Islet precursor cell (in vitro differentiated cells): ENCODE measurements at places on chromosomes 1 and 21.

GRCh38 chr1:26025517-26025916 lies 3.9 kb downstream of the EXTL1 start:
- no peak for DNase-seq

- no peak for DNase-seq
Observed at GRCh38 chr1:152182431-152182830, 23.4 kb upstream of the RPTN start.

- peak; percentile 75 for DNase-seq
Observed at GRCh38 chr1:41810446-41810845, 108.3 kb downstream of the HIVEP3 start.

GRCh38 chr1:110464340-110464739 lies 13.4 kb downstream of the PROK1 start:
- no peak for DNase-seq

DNA sequence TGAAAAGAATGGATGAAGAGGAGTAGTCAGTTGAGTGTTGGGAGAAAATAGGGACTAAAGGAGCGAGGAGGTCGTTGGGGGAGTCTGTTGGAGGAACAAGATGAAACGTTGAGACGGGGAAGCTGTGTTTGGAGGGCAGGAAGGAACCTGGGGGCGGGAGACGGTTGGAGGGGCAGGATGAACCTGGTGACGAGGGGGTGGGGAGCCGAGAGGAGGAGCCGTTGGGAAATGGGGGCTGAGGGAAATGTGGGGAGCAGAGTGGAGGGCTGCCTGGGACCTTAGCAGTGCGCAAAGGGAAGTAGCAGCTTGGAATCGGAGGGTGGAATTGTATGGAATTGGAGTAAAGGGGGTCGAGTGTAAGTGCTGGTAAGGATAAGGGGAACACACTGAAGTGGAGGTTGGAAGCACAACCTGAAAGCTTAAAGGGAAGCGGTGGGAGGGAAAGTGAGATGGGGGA lies 630 bp downstream of the MTF2 start:
- DNase-seq, result peak; percentile 59

GRCh38 chr1:41400225-41400624 lies 39.0 kb downstream of the FOXO6 start:
- DNase-seq, result no peak

DNA sequence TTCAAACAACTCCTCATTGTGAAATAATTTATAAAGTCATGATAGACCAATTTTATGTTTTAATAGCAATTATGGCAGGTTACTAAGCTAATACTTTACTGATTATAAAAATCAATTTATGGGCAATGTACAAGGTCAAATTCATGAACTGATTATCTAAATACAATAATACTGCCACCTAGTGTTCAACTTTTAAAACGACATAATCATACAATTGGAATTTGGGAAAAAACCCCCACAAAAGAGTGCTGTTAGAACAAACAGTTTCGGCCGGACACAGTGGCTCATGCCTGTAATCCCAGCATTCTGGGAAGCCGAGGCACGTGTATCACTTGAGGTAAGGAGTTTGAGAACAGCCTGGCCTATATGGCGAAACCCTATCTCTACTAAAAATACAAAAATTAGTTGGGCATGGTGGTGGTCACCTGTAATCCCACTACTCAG lies 14.0 kb downstream of the GTF2B start:
- no peak for DNase-seq

GRCh38 chr1:38014724-38015424 lies 2.3 kb downstream of the UTP11 start:
- no peak for DNase-seq

DNA sequence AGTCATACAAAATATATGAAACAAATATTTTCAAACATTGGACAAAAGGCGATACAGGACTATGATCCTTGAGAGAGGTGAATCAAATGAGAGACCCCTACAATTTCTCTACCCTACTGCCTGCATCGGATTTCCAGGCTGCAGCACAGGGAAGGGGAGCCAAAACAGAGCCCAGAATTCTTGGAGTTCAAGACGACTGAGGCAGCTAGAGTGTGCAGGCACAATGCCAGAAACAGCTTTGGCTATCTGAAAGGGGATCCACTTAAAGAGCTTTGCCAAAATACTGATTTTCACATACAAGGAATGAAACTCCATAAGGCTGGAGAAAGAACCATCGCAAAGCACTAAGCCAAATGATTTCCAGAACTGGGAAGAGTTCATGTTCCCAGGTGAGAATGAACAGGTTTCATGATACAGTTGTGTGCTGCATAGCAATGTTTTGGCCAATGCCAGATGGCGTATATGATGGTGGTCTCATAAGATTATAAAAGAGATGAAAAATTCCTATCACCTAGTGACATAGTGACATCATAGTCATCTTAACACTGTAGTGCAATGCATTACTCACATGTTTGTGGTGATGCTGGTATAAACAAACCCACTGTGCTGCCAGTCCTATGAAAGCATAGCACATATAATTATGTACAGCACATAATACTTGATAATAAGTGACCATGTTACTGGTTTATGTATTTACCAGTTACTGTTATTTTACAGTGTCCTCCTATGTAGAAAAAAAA lies 77.5 kb downstream of the KCND3 start:
- no peak for DNase-seq

DNA sequence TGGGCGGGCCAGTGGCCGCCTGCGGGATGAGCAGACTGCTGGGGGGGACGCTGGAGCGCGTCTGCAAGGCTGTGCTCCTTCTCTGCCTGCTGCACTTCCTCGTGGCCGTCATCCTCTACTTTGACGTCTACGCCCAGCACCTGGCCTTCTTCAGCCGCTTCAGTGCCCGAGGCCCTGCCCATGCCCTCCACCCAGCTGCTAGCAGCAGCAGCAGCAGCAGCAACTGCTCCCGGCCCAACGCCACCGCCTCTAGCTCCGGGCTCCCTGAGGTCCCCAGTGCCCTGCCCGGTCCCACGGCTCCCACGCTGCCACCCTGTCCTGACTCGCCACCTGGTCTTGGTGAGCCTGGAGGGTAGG lies 2.1 kb downstream of the B4GALT2 start:
- DNase-seq, result no peak

GRCh38 chr1:159008744-159009188 lies 941 bp upstream of the IFI16 start:
- no peak for DNase-seq

- peak; percentile 27 for DNase-seq
Observed at GRCh38 chr1:116118471-116118870, 7.3 kb downstream of the MAB21L3 start.

DNA sequence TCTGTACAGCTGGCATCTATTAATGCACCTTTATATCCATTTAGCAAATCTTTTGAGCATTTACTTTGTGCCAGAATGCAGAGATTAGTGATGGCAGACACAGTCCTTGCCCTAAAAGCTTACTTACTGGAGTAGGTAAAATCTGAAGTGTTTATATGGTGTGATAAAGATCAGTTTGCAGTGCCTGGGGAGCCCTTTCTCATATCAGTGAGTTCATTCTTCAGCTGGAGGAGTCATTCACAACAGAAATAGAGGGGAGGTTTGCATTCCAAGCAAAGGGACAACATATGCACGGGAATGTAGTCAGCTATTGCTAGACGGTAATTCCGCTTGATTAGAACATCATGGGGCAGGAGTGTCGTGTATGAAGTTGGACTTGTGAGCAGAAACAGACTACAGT lies 8.4 kb downstream of the SLC35F3 start:
- peak; percentile 50 for DNase-seq
